Activated CD4-positive, CD25-positive, alpha-beta regulatory T cell treated with anti-CD3 and anti-CD28 coated beads, Interleukin-2, amount 50 U/mL, for 16 hours (primary cell): ENCODE measurements at places on chromosomes 2 and 18.

DNA sequence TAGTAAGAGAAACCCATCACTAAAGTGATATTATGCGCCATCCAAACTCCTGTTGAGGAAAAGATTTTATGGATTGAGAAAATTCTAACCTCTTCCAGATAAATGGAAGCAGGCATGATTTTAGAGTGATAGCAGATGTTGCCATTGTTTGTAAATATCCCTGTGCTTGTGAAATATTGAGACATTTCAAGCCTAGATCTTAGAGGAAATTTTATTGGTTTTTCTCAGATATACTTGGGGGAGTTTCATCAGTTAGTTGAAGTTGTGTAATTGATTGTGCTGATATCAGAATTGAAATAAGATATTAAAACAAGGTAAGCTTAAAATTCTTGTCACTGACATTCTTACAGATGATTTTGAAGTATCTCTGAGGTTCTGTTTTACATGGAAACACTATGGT lies 390.9 kb upstream of the FANCL start:
- DNase-seq, result no peak

DNA sequence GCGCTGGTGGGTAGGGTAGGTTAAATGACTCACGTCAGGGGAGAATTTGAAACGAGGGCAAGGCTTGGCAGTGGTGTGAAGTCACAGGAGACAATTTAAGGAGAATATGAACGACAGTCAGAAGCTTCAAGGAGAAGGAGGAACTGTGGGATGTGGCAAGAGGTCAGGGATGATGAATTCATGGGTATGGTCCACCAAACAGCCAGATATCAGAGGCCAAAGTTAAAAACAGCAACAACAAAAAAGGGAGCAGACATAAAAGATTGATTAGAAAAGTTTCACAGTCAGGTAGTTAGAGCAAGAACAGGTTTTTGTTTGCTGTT lies 1.4 kb upstream of the ZNF396 start:
- no peak for DNase-seq

GRCh38 chr2:26346454-26347053 lies at the start of gene ADGRF3:
Gene ADGRF3, minus strand, starts transcription at chr2:26346789. Its CDS starts 555 bp downstream, at chr2:26346234.
- peak; percentile 31 for DNase-seq

GRCh38 chr2:232300894-232301387 lies 77.6 kb upstream of the ALPP start:
- DNase-seq, result no peak

DNA sequence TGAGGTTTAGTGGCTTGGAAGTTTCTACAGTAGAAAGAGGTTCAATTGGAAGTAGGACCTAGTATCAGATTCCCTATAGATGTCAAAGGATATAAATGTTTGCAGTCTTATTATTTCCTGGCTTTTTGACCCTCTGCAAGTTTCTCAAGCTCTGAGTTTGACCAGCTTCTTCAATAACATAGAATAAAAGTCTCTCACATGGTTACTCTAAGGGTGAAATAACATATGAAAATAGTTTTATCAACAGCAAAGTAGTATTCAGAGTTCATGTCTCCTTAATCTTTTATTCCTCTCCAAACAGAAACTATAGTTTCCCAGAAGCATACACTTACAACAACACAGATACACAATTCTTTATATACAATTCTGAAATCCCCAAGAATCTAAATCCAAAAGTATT lies 132.9 kb upstream of the RND3 start:
- DNase-seq, result no peak
